ENCODE measurements at places on chromosomes 13 and 19.

DNA sequence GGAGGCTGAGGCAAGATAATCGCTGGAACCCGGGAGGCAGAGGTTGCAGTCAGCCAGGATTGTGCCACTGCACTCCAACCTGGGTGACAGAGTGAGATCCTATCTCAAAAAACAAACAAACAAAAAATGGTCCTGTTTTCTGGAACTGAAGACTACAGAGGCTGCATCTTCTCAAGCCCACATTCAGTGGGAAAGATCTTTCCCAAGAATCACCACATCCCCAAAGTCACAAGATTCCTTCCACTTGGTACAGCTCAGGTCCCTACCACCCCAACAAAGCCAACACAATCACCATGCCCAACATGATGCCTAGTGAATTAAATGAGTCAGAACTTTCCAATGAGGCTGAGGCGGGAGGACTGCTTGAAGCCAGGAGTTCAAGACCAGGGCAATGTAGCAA is 15.3 kb downstream of the CATSPERG start:
- no peak for DNase-seq

DNA sequence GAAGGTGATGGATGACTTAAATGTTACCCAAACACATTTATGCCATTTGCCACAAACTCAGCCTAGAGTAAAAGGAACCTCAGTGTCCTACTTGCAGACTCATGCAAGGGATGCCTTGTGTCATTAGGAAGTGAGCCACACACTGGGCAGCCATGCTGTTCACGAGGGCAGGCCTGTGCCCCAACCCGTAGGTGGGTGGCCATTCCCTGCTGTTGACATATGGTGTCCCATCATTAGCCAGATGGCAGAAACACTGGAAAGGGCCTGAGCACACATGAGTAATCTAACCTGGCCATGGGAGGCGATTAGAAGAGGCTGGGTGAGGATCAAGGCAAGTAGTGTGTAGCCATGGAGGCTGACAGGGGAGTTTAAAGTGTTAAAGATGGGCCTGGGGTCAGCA is 9.7 kb upstream of the LRCH1 start:
- DNase-seq, result no peak

DNA sequence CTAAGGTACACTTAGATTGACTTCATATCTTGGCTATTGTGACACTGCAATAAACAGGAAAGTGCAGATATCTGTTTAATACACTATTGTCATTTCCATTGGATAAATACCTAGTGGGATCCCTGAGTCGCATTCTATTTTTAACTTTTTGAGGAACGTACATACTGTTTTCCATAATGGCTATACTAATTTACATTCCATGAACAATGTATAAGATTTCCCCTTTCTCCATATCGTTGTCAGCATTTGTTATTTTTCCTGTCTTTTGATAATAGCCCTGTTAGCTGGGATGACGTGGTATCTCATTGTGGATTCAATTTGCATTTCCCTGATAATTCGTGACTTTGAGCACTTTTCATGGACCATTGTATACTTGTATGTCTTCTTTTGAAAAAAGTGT is 17.4 kb downstream of the OR7A17 start:
- DNase-seq, result no peak

DNA sequence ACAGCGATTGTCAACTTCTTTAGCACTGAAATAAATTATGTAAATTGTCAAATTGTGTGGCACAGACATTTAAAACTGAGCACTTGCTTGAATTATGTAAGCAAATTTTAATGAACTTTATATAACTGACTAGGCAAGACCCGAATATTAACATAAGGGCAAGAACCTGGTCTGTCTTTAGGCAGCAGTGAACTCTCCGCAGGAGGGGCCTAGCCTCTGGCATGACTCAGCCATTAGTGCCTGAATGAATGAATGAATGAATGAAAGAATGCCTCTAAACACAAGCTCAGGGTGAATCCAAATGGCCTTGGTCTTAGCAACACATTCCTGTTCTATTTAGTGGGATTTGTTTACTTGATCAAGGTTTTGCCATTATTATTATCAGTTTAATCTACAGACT is 654.7 kb upstream of the ARGLU1 start:
- DNase-seq, result no peak

DNA sequence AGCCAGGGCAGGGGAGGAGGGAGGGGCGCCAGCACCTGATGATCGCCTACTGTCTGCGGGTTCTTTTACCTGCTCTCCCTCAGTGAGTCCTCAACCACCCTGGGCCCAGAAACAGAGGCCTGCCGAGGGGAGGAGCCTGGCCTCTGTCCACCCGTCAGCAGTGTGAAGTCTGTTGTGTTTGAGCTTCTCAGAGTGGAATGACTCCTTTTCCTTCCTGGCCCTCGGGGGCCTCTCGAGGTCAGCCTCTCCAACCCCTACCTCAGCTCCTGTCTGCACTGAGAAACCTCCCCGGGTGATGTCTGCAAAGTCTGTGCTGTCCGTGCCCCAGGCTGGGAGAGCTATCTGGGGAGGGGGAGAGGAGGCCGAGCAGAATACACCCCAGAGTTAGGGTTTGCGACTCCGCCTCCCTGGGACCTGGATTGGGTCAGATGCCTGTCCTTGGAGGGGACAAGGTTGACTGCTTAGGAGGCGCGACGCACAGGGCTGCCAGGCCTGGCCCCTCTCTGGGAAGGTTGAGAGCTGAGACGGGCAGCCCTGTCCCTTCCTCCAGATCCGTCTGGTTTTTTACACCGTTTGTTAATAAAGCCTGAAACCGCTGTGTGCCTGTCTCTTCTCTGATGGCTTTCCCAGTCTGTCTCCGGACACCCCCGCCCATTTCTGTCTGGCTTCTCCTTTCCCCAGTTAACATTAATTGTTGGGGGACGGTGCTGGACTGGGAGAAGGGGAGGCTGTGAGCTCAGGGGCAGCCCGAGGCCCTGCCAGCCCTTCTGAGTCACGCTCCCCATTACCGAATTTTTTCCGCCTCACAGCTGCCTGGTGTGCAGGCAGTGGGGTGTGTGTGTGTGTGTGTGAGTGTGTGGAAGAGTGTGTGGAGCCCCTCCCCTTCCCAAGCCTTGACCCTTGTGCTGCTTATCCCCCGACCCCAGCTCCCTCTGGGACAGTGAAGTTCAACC is 989 bp upstream of the SSC5D start:
- no peak for DNase-seq

DNA sequence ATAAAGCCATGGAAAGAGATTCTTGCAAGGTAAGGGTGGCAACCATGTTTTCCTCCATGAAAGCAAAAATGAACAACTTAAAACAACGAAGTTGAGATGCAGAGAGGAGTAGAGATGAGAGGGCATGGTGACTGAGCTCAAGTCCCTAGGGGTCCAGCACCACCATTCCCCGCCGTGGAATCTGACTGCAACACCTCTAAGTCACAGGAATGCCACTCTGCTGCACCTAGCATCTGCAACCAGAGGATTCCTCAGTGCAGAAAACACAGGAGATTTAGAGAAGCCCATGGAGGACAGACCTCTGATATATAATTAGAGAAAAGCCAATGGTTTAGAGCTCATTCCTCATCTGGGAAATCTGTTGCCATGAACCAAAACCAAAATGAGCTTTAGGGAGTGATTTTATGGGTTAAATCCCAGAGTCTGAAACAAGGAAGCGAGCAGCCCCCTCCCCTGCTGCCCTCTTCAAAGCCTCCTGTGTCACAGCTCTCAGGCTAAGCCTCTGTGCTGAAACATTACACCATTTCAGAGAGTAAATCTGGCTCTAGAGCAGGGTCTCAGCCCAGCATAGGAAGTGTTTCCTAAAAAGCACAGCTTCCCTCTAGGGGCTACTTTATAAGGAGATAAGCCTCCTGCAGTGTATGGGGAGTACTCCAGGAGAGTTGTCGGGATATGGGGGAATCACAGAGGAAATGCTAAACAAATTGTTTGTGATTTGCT is 1043.6 kb downstream of the UQCRFS1 start:
- no peak for DNase-seq

- no peak for DNase-seq
These were observed 3.8 kb upstream of the CCDC97 start for GRCh38 chr19:41305927-41306793.

DNA sequence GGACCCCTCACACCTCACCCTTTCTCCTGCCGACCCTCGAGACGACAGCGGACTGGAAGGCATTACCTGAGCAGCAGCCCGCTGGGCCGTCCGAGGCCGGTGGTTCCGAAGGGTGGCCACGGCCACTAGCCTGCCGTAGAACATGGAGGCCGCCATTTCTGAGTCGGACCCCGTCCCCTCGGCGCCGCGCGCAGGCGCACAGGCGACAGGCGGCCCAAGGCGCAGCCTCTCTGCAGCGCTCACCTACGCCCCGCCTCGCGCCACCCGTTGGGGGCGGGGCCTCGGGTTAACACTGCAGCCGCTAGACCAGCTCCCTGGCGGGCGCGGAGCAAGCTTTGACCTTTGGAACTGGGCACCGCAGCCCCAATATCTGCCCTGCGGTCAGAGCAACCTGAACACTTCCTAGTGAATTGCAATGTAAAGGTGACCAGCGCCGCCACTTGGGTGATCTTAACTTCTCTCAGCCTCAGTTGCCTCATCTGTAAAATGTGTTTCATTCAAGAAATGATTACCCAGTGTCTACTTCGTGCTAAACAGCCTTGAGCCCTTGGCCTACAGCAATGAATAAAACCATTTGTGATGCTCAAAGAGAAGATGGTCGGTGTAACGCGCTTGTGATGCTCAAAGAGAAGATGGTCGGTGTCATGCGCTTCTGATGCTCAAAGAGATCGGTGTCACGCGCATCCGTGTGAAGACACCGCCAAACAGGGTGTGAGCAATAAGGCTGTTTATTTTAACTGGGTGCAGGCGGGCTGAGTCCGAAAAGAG is at the start of gene SUCLA2:
SUCLA2 (minus strand) TSS at position 160 of the 768 bp plus-strand sequence; CDS start at position 156, 4 bp downstream.
- DNase-seq, result peak; percentile 83

- DNase-seq, result no peak
These were observed 65.4 kb upstream of the WDFY2 start for GRCh38 chr13:51518827-51519226.

DNA sequence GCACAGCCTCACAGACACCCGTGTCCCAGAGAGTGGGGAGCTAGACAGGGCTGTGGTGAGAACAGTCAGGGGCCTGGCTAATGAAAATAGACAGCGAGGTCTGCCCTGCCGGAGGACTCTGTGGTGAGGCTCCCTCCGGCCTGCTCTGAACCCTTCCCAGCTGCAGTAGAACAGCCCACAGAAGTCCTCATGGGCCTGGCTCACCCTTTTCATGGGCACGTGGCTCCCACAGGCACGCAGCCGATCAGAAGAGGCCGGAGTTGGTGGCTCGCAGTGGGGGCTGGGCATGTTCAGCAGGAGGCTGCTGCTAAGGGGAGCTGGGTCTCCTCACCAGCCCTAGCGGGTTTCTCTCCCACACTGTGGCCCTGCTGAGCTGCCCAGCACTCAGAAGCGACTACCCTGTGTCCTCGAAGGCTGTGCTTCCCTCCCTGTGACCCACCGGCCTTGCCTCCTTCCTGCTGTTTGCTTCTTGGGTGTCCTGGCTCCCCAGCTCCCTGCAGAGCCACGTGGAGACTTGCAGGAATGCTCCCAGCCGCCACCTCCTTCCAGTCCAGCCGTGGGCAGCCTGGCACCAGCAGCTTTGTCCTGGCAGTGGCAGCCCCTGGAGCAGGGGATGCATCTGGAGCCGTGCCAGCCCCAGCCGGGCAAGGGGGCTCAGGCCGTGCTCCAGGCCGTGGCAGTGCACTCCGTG is 138.7 kb downstream of the KDM4B start:
- no peak for DNase-seq

GRCh38 chr13:88648598-88649373 is 977.6 kb downstream of the SLITRK5 start:
- DNase-seq, result no peak

DNA sequence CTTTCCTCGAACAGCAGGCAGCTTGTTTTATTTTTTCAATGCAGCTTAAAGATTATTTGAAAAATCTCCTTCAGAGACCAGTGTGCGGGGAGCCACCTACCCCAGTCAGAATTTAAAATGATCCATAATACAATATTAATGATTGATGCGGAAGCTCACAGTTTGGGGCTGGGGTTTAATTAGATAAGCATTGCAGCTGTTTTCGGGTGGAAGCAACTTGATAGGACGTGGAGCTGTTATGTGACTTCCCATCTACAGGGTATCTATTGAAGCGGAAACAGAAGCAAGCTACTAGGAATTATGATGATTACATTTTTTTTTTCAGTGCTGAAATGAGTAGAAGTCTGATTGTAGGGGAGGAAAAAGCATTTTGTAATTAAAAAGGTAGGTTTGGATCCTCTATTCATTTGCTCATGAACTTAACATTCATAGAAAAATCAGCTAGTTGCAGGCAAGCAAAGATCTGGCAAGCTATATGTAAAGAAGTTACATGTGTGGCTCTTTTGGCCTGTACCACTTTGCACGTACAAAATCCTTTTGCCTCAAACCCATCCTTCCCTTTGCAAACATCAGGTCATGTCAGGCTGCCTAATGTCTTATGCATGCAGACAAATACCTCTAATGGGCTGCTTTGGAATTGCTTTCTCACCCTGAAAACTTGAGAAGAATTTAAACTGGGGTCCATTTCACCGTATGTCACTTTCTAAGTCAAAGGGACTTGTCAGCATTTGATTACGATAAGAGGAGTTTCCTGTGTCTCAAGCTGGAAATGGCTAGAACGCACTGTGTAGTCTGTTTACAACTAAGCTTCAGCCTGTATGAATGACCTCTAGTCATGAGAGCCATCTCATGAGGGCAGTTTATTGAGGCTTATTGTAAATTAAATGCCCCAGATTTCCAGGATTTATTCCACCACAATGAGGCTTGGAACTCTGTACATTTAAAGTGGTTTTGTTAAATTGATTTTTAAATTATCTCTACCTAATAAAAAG is 267.1 kb upstream of the TMTC4 start:
- no peak for DNase-seq
